ENCODE measurements at places on chromosomes 11 and 22. TPM values are rescaled to one million over a fixed set of nuclear protein-coding genes. Genes with fewer than 3 reads are reported as not detected.

GRCh38 chr22:27388090-27388600, 413.4 kb downstream of the MN1 start:
- DNase-seq, result no peak

DNA sequence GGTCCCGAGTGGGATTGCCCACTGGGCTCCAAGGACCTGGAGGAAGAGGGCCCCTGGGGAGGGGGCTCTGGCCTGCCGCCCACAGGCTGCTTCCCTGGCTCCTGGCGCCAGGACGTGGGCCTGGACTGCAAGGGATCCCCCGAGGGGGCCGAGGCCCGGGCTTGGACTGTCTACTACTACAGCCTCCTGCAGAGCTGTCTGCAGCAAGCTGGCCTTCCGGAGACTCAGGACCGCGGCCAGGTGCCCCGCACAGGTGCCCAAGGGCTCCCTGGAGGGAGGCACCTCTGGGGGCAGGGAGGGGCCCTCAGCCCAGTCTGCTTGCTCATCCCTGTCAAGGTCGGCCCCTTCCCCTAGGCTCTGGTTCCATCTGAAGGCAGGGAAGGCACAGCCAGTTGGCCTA, 1.9 kb downstream of the CARNS1 start:
- DNase-seq, result no peak

DNA sequence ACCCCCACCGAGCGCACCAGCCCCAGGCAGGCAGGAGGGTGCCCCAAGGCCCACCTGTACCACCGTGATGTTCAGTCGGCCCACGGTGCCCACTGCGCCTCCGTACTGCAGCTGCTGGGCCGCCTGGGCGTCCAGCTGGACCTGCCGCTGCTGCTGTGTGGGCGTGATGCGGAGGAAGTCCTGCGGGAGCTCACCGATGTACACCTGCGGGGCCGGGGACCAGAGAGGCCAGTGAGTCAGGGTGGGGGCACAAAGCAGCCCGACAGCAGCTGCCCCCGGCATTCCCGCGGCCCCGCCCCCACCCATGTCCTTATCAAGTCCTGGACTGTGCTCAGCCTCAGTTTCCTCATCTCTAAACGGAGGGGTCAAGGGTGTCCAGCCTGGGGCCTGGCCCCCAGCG, 13.8 kb downstream of the TOLLIP start:
- no peak for DNase-seq

GRCh38 chr11:62456630-62457029, 37.8 kb downstream of the SCGB1A1 start:
- DNase-seq, result no peak

GRCh38 chr11:94325681-94326080, 21.3 kb downstream of the IZUMO1R start:
- DNase-seq, result no peak

GRCh38 chr11:46903846-46904245, 14.5 kb downstream of the LRP4 start:
- no peak for DNase-seq

GRCh38 chr11:128453444-128454336, 133.7 kb downstream of the ETS1 start:
- no peak for DNase-seq

- no peak for DNase-seq
Observed at GRCh38 chr22:28095316-28096095, 176.4 kb upstream of the PITPNB start.

The GRM5 gene
- not detected for total RNA-seq

The PATE2 gene
- total RNA-seq, result 0.50 TPM

The GALNT18 gene
- total RNA-seq, result 1.5 TPM

The OR8K3 gene
- total RNA-seq, result not detected

All from SJSA1 (cell line).